RPMI8226 (cell line): ENCODE measurements at places on chromosomes 5 and 9.

DNA sequence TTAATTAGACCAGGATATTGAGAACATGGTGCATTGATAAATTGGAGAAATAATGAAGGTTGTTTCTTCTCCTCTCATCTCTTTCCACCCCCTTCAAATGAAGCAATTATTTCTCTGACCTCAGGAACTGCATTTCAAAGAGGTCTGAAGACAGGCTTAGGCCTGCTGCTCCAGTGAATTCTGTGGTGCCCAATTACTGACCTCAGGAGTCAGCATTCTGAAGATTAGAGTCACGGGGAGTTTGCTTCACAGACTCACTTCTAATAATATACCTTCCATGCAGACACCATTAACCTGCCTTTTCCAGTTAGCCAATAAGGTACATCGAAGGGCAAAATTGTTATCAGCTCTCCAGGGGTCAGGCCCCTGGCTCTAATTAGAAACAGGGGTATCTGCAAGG is 270.9 kb downstream of the GAS1 start:
- DNase-seq: no peak

GRCh38 chr9:83554278-83554677 is 16.1 kb upstream of the FRMD3 start:
- DNase-seq: no peak

DNA sequence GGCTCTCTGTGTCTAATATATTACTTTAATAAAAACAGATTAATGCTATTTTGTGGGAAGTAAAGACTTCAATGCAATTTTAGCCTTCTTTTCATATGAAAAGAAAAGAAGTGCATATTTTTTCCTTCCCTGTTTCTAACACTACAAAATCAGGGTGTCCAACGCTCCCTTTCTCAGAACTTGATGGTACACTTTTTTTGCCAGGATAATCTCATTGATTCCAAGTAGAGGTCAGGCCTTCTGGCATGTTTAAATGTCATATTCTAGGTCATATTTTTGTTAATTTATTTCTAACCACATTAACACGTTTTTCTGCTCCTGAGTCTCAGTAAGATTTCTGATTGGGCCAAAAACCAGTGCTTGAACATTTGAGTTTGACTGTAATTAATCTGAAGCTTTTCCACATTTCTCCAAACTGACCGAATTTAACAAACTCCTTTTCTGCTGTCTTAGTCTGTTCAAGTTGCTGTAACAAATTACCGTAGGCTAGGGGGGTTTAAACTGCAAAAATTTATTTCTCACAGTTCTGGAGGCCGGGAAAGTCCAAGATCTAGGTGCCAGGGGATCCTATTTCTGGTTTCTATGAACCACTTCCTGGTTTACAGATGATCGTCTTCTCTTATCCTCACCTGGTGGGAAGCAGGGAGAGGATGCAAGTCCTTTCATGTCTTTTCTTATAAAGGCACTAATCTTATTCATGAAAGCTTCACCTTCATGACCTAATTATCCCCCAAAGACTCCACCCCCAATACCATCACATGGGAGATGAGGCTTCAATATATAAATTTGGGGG is 63.2 kb upstream of the ELL2 start:
- DNase-seq: no peak

DNA sequence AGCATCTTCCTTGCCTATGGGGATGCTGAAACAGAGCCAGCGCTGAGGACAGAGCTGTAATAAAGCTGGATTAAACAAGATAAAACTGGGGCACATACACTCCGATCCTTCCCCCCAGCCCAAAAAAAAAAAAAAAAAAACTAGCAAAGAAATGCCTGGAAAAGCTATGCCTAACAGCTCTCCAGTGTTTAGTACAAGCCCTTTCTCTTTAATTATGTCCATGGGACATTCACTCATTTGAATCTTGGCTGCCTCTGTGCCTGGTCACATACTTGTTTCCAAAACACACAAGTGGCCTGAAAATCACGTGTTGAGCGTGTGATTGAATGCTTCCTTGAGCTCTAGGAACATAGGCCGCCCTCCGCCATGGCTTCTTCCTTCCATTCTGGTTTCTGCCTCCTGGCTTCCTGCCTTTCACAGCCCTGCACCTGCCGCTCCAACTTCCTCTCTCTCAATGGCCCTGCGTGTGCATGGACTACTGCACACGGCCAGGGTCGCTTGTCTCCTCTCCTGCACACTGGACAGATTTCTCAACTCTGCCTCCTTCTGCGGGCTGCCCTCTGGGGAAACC is 111.0 kb upstream of the RETREG1 start:
- DNase-seq: peak; percentile 4

- no peak for DNase-seq
Measured at GRCh38 chr5:43336159-43336558, 22.9 kb upstream of the HMGCS1 start.

DNA sequence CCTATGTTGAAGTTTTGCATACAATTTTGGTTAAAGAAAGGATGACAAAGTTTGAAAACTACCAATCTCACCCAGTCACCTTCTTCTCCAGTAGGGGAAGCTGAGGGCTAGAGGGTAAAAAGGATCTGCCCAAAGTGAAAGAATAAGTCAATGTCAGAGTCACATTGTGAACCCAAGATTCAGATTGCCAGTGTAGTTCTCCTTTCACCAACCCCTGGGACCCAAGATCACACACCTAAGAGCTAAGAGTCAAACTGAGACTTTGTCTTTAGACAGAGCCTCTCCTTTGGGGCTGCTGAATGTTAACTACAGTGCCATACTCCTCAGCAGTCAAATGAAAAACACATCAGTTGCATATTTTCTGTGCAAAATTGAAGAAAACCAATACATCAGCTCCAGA is 210.6 kb downstream of the ATP10B start:
- no peak for DNase-seq
